IPS DF 19.7 (cell line): ENCODE measurements at places on chromosomes 1 and 21.

DNA sequence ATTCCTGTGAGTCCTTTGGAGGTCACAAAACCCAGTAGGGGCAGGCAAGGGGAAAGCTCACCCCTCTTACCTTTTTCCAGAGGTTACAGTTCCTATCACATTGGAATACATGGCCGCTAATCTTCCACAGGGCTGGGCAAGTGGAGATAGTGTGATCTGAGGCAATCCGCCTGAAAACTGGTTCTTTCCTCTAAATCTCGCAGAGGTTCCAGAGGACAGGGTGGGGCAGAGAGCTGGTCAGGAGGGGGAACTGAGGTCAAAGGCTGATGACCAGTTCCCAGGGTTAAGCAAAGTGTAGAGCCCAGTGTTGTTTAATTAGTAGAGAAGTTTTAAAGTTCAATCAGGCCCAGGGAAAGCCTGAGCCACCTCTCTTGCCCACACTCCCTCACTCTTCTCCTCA is at the start of gene SERPINC1:
SERPINC1 (minus strand) TSS at position 179 of the 400 bp plus-strand sequence; CDS start at position 111, 68 bp downstream.
- DNase-seq: no peak

- DNase-seq: no peak
Measured at GRCh38 chr1:92485381-92486250, 1.1 kb downstream of the GFI1 start.

- no peak for DNase-seq
Measured at GRCh38 chr1:85484264-85484663, 19.3 kb upstream of the DDAH1 start.

DNA sequence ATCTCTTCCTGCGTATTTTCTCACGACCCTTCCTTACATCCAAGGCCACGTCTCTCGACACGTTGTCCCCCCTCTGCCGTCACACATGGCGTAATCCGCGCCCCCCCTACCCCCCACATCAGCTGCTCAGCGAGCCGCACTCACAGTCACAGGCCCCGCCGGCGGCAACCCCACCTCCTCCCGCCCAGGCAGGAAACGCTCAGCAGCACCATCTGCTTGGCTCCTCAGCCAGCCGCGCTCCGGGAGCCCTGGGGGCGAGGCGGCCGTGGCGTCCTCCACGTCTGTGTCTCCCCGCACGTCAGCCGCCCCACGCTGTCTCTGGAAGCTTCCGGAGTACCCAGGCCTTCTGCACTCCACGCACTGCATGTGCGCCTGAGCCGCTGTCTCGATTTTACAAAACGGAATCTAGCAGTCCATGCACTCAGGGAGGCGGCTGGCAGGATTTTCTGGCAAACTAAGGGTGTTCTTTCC is 64.6 kb downstream of the SIK1 start:
- DNase-seq: no peak

- DNase-seq: no peak
Measured at GRCh38 chr1:187306710-187307415, 478.1 kb downstream of the PLA2G4A start.

DNA sequence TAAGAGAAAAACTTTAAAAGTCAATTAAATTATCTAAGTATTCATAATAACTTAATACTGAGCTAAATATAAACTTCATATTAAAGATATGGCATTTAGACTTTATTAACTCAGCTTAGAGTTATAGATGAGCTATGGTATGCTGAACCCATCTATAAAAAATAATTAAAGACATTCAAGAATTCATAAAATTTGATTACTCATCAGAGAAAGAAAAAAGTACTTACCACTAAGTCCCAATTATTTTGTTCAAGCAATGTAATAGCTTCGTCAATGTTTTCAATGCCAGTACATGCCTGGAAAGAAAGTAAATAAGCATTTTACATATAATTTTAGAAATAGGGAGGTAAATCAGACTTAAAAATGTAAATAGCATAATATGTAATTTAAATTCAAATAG is 102.4 kb downstream of the FAF1 start:
- DNase-seq: no peak

GRCh38 chr1:54417123-54417522 is 10.9 kb upstream of the SSBP3 start:
- DNase-seq: no peak

DNA sequence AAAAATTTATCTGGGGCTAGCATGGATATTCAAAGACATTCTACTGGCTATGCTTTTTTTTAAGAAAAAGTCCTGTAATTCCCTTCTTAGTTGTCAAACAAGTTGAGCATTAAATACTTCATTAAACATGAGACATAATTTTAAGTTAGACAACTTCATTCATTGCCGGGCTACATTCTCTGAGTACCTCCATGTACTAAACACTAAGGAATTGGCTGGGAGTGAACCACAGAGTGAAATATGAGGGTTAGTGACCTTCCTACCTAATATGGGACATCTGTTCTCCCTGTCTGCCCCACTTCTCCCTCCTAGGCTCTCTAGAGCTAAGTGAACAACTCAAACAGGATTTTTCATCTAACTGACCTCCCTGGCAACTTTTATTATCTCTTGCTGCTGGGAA is 370.4 kb downstream of the VAV3 start:
- no peak for DNase-seq

DNA sequence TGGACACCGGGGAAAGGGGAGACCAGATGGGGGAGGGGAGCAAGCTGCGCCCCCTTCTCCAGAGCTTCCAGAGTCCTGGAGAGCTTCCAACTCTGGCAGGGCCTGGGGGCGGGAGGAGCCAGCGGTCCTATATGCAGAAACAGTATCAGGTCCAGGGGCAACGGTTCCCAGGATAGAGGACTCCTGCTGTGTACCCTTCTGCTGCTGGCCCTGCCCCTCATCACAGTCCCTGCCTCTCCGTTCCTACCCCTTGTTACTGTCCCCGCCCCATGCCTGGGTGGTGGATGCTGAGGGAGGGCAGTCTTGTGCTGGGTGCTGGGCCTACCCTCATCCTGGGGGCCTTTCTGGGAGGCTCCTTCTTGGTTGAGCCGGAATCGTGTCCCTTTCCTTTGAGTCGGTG is 19.2 kb upstream of the PEX10 start:
- DNase-seq: no peak

- DNase-seq: no peak
Measured at GRCh38 chr1:182054698-182055326, 6.7 kb downstream of the ZNF648 start.

GRCh38 chr1:85376356-85376755 is 88.6 kb downstream of the DDAH1 start:
- no peak for DNase-seq

- DNase-seq: no peak
Measured at GRCh38 chr1:198199105-198199504, 42.3 kb downstream of the NEK7 start.

- no peak for DNase-seq
Measured at GRCh38 chr1:192256674-192257334, 60.0 kb upstream of the RGS21 start.

DNA sequence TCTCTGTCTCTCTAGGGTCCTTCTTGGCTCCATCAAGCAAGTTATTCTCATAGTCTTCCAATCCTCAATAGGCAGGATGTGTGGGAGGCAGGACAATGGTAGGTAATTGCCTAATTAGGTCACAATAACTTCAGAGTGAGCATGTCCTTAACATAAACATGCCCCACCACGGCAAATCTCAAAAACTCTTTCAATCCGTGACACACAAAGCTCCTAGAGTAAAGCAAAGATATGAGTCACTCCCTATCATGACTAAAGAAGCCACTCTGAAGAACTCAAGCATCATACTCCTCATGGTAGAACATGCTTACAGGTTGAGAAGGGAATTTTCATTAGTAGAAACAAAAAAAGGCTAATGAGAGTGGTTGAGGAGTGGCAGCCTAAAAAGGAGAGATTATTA is 4.9 kb downstream of the HAO2 start:
- DNase-seq: no peak

- no peak for DNase-seq
Measured at GRCh38 chr1:1385931-1386330, 10.9 kb upstream of the AURKAIP1 start.

DNA sequence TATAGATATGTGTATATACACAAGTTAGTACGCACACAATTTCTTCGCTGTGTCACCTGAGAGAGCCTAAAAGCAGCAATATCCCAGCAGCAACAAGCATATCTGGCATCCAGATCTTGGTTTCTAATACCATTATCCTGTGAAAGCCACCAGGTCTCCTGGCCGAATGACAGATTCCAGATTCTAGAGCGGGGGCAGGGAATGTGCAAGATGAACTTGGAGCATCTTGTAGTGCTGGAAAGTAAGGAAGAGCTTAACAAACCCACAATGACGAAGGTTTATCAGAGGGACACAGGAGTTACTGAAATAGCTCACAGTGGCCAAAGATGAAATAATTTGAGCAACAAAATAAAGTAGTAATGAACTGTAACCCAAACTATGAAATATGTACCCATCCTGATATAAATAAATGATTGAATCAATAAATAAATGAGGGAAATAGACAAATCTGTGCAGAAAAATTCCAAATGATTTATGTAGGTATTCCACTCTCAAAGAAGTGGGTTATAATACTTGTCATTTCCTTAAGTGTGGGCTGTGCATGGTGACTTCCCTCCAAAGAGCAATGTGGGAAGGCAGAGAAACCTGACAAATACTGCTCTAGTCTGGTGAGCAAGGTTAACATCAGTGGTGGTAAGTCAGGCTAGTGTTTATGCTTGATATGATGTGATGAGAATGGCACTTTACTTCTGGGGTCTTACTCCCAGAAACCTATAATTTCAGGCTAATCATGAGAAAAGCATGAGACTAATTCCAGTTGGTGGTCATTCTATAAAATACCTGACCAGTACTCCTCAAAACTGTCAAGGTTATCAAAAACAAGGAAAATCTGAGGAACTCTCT is 67.9 kb downstream of the LRRC8D start:
- no peak for DNase-seq

GRCh38 chr1:152110860-152111514 is 4.3 kb downstream of the TCHH start:
- DNase-seq: no peak

DNA sequence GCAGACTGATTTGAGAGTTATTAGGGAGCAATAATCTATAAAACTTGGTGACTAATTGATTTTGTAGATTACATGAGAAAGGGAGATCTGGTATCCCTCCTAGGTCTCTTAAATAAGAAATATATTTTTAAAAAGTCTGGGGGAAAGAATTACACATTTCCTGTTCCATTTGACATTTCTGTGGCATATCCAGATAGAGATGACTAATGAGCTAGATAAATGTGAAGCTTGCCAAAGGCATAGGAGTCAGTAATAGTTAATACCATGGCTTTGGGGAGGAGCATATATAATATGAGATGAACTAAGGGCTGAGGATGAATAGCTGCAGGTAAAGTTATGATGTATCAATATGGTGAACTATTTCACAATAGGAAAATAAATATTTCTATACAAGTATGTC is 663.7 kb downstream of the PTPRC start:
- DNase-seq: no peak

DNA sequence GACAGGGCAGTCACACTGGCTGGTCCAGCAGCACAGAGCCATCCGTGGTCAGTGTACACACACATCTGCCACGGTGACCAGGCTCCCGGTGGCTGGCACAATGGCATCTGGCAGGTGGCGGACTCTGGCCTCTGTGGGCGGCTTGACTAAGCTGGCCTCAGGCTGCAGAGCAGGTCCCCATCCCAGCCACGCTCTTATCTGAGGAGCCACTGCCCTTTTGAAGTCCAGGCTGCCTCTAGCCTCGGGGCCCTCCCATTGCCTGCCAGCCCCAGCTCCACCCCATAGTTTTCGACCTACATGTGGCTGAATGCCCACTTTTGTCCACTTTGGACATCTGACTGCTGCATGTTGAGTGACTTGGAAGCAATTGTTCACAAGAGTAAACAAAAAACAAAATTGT is 29.9 kb upstream of the EDN2 start:
- no peak for DNase-seq

GRCh38 chr1:16111771-16112595 is 38.5 kb upstream of the FAM131C start:
- DNase-seq: no peak

DNA sequence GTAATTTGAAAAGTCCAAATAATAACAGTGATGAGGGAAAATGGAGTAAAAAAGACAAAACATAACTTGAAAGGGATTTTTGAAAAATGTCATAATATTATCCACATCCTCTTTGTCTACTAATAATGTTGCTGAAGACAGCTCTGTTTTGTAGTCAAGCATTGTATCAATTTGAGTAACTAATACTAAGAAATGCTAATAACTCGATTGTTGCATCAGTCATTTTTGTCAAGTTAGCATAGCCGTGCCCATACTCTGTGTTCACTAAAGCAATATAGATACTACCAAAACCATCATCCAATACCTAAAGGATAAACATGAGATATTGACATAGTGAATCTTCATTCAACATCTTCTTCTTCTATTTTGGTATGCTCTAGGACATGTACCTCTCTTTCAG is 17.3 kb downstream of the PDC start:
- no peak for DNase-seq

GRCh38 chr1:6646499-6647148 is 22.0 kb downstream of the THAP3 start:
- no peak for DNase-seq

GRCh38 chr1:244137276-244137675 is 86.2 kb downstream of the ZBTB18 start:
- DNase-seq: no peak

DNA sequence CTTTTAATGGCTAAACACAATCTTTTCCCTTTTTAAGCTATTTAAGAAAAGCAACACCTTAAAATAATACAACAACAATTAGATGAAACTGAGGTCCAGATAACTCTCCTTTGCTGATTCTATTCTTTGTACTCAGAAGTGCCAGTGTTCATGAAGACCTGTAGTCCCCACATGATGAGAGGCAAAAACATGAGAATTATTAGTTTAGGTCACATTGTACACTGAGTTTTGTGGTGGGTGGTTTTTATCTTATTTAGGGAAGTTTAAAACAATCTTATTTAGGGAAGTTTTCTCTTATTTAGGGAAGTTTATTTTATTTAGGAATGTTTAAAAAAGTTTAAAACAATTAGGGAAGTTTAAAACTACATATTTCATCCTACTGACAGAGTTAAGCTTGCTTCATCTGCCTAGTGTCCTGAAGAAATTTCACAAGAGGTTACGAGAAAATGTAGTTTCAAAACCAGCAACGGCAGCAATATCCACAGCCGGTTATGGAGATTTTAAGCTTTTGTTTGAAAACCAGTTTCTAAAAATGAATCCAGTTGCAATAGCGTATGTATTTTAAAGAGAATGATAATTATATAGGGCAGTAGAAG is 7.8 kb upstream of the OR14I1 start:
- no peak for DNase-seq

DNA sequence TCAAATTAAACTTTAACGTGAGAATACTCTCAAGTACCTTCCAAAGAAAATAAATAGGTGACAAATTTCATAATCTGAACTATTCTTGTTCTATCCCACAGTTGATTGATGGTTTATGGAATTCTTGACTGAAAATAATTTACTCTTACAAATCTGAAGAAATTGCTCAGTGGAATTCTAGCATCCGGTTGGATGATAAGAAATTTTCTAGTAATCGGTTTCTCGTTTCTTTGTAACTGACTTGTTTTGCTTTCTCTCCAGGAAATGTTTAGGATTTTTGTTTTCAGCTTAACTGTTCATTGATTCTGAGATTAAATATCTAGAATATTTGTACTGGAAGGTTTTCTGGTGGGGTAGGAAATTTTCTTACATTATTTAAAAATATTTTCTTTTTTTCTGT is 558.9 kb upstream of the ADAMTS5 start:
- no peak for DNase-seq
